ENCODE measurements at places on chromosomes 13 and 19. TPM values are rescaled to one million over a fixed set of nuclear protein-coding genes. Genes with fewer than 3 reads are reported as not detected.

Gene LILRB2
- 1.7 TPM for total RNA-seq

Gene OVOL3
- not detected for total RNA-seq

Gene SMIM7
- 30.8 TPM for total RNA-seq

Gene GARIN5B
- not detected for total RNA-seq

Gene F10
- 3.5 TPM for total RNA-seq

Gene CEACAM6
- 0.11 TPM for total RNA-seq

Gene GSX1
- not detected for total RNA-seq

Gene ZNF431
- 12.4 TPM for total RNA-seq

Gene PSG3
- not detected for total RNA-seq

Gene OR2Z1
- total RNA-seq = not detected

Gene ZNF66
- total RNA-seq = 0.91 TPM

Gene TMPRSS9
- not detected for total RNA-seq

Gene TEX29
- not detected for total RNA-seq

Gene ASF1B
- total RNA-seq = 0.96 TPM

Gene DNAJC3
- 31.5 TPM for total RNA-seq

Gene MEIS3
- total RNA-seq = 3.2 TPM

Gene RASAL3
- total RNA-seq = 1.5 TPM

Gene CRX
- not detected for total RNA-seq

Gene OR7A5
- not detected for total RNA-seq

Gene HIPK4
- not detected for total RNA-seq

Gene SSC5D
- 3.7 TPM for total RNA-seq

Gene TNNT1
- total RNA-seq = 140 TPM

Gene TEX26
- total RNA-seq = not detected

Gene WDR87
- total RNA-seq = not detected

Gene CACNG8
- total RNA-seq = 0.16 TPM

Gene KRTDAP
- total RNA-seq = not detected

Gene NLRP4
- total RNA-seq = not detected

Gene ZNF835
- total RNA-seq = 4.9 TPM

Gene GIPR
- 4.7 TPM for total RNA-seq

Gene FCAR
- not detected for total RNA-seq

Gene BLOC1S3
- total RNA-seq = 3.5 TPM

All from left ventricle myocardium inferior (tissue), 1 donor.